ENCODE measurements at places on chromosomes 13 and 19.
A peak's percentile ranks its signal among the peaks of the same experiment; 100 is the strongest.

GRCh38 chr13:25468325-25469168 is 96.8 kb downstream of the ATP8A2 start:
- DNase-seq: peak; percentile 19

GRCh38 chr13:40983725-40984667 is 35.1 kb downstream of the ELF1 start:
- DNase-seq: no peak

GRCh38 chr13:44542361-44542760 is 33.8 kb downstream of the TSC22D1 start:
- DNase-seq: no peak

GRCh38 chr13:43611281-43612273 is 175.2 kb downstream of the ENOX1 start:
- no peak for DNase-seq

- DNase-seq: peak; percentile 96
Observed at GRCh38 chr19:56567274-56568120, at the start of gene ZNF470. TSS of gene ZNF470 (plus strand) at chr19:56567468. CDS start at chr19:56570312, 2,844 bp downstream.

DNA sequence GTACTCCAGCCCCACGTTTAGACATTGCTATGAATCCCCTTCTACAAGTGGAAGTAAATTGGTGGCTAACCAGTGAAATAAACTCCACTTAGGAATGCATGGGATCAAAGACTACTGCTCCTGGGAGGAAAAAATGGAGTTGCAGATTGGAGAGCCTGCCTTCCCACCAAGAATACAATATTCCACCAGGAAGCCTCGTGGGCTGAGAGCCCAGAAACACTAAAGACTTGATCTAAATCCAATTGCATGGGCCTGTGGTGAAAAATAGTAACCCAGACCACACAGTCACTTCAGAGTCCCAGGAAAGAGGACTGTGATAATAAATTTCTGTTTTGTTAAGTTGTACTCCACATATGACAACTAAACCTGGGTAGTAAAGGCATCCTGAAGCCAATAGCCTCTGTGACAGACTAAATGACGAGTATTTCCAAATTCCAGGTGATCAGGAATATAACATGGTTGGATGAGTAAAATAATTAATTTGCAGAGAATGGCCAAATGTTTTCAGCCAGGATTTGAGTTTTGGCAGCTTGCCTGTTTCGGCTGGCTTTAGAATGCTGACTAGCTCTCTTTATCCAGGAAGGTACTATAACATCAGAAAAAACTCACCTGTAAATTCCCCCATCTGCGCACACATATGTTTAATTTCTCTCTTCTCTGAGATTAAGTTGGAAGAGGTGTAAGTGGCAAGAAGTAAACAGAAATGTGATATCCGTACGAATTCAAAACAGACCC is 480.3 kb downstream of the LIG4 start:
- DNase-seq: no peak

Data from Ammon's horn (tissue), 1 donor.